ENCODE measurements at places on chromosomes 2 and 18. TPM values are rescaled to one million over a fixed set of nuclear protein-coding genes. Genes with fewer than 3 reads are reported as not detected.

Gene FBXO36
- total RNA-seq: 3.4 TPM

Gene SERPINB11
- not detected for total RNA-seq

Gene SIX2
- 1.0 TPM for total RNA-seq

GRCh38 chr2:14905571-14905970 lies 273.1 kb downstream of the LRATD1 start:
- DNase-seq: no peak

- no peak for DNase-seq
Measured at GRCh38 chr2:236703373-236703709, 133.7 kb downstream of the ACKR3 start.

DNA sequence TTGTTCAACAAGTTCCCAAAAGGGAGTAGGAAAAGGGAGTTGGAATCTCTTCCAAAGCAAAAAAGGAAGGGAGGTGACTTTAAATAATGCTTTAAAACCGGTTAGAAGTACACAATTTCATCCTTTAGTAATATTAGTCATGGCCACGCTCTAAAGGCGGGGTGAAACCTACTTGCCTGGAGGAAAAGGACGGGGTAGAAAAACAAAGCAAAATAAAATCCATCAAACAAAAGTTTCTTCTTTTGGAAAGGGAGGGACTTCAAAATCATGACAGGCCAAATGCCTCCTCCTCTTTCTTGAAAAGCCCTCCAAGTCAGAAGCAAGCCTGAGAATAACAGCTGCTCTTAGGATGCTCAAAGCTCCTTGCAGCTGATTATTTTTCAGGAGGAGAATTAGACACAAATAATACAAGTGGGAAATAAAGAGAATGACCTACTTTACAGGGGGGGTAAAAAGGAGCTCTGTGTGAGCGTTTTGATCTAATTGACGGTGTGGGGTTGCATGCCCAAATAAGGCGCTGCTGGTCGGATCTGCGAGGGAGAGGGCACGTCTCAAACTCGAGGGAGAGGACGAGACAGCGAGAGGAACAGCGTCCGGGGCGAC lies 1.8 kb upstream of the NPAS2 start:
- no peak for DNase-seq

DNA sequence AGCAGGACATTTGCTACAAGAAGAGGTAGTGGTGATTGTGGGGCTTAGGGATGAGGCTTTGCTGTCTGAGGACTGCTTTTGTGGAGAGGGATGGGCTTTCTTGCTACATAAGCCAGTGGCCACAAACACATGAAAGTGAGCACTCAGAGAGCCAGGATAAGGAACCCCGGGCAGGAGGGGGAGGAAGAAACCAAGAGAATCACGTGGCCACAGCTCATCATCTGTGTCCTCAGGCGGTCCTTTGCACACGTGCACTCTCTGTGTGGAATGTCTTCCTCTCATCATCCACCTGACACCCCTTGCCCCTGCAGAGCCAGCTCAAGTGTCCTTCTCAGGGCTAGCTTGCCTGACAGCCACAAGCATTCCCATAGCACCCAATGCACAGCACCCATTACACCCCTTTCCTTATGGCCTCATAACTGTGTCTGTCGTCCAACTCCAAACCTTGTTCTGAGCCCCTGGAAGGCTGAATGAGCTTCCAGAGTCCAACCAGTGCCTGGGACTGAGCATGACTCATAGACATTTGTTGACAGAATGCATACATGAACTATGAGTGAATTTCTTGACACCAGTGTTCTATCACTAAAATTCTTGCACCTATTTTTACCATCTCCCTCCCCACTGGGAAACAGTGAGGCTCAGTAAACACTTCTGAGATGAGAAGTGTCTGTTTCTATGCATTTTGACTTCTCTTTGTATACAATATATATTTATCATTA lies 398.3 kb downstream of the ALK start:
- DNase-seq: no peak

DNA sequence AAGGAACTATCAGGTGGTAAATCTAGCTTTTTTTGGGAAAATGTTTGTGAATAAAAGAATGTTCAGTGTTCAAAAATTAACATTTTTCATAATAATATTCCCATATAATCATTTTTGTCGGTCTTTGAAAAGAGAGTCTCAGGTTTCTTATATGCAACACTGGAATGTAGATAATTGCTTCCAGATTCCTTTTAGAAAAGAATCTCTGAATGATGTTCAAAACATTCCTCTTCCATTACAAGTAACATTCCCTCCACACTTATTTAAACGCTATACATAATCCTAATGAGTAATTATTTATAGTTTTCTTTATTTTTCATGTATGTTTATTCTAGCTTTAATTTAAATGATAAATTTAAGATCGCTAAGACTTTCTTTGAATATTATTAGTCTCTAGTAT lies 7.0 kb downstream of the ZSWIM2 start:
- no peak for DNase-seq

- DNase-seq: no peak
Measured at GRCh38 chr2:239598011-239598731, 197.4 kb upstream of the HDAC4 start.

Gene RBBP8
- 63.4 TPM for total RNA-seq

- no peak for DNase-seq
Measured at GRCh38 chr2:181457741-181458425, 697 bp downstream of the ITGA4 start.

DNA sequence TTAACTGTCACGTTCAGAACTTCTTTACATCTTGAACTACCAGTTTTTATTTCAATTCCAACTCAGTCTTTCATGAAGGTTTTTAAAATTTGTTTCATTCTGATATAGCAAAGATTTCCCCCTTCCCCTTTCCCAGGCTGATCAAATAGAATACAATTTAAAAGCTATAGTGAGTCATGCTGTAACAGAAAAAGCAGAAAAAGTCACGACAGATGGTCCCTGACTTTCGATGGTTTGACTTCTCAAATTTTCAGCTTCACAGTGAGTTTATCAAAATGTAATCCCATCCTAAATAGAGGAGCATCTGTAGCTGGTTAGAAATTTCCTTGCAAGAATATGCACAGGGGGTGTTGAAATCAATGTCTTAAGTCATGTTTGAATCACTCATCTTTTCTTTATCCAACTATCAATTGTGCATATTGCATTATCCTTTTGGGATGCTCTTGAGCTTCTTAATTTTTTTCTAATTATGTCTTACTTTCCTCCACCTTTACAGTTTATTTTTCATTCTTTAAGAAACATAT lies 500.3 kb downstream of the LRP1B start:
- no peak for DNase-seq

GRCh38 chr2:197232010-197232409 lies 78.6 kb downstream of the ANKRD44 start:
- no peak for DNase-seq

- DNase-seq: no peak
Measured at GRCh38 chr2:218570850-218571249, 2.2 kb downstream of the CNOT9 start.

DNA sequence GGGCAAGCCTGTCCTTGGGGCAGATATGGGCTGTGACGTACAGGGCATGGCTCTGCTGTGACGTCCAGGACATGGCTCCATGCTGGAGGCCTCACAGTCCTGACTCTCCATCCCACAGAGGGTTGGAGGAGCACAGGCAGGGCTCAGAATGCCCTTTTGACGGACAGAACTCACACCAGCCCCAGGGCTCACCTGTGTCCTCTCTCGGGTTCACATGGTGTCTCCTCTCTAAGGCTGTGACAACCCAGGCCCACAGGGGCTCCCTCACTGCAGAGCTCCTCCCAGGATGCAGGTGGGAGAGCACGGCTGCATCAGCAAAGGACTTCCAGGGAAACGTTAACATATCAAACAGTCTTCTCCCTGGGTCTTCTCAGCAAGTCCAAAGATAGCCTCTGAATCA lies 133.8 kb downstream of the EIPR1 start:
- no peak for DNase-seq

Gene TUBB8B
- 0.36 TPM for total RNA-seq

Gene RETREG2
- 50.2 TPM for total RNA-seq

Gene IL1B
- not detected for total RNA-seq

GRCh38 chr2:62998949-62999348 lies 51.7 kb upstream of the OTX1 start:
- no peak for DNase-seq

DNA sequence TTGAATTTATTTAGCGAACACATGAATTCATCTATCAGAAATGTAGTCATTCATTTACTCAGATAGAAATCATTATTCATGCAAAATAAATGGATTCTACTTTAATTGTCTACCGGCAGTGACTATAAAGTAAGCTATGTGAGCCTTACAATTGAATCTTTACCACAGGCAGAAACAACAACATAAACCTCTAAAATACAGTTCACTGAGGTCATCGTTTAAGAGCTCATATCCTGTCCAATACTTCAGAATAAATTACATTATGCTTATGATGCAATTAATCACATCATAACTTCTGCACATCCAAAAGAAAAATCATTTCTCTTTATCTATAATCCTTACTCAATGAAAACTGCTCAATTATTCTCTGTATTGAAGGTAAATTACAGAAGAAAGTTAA lies 244.7 kb downstream of the HNMT start:
- DNase-seq: no peak

- no peak for DNase-seq
Measured at GRCh38 chr2:69059731-69060290, 46.8 kb downstream of the ANTXR1 start.

Gene STEAP3
- total RNA-seq: 22.2 TPM

- no peak for DNase-seq
Measured at GRCh38 chr2:120867290-120868241, 131.9 kb downstream of the GLI2 start.

DNA sequence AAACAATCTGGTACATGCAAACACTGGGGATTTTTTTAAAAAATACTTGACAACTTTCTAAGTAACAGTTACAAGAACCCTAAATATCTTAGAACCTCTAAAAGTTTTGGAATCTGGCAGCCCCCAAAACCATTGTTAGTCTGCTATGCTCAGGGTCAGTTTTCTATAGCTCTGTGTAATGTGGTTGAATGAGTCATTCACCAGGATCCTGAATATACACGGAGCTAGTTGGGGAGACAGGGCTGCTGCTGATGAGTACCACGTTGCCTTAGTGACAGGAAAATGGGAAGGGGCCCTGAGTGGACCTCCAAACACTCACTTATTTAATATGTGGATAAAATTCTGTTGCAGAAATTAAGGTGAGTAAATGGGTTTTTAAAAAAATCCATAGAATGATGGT lies 36.9 kb upstream of the TANC1 start:
- DNase-seq: no peak

DNA sequence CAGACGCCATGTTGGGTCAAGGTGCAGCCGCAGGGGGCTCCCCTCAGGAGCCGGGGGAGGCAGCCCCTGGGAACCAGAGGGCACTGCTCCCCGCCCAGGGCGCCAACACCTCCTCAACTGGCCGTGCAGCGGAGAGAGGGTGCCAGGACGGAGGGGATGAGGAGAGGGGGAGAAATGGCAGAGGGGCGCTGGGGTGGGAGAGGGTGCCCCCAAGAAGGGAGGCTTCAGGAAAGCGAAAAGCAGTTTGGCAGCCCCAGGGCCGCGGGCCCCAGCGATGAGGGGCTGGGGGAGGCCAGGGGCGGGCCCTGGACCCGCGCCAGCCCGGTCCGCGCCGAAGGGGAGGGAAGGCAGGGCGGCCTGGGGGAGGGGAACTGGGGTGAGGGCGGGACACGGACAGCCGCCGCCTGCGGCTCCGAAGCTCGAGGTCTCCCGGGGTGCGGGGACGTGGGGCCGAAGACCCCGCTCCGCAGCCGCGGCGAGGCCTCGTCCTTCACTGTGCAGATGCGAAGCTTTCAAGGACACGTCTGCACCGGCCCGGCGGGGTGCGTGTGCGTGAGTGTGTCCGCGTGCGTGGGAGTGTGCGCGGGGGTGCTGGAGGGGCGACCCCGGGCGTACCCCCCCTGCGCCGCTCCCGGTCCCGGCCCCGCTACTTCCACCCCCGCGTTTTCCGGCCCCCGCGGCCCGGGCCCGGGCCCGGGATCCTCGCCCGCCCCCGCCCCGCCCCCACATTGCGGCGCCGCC lies 1.4 kb downstream of the DNMT3A start:
- DNase-seq: no peak

GRCh38 chr18:46334868-46335281 lies 230.7 kb downstream of the HAUS1 start:
- DNase-seq: no peak

Gene TEX44
- not detected for total RNA-seq

- DNase-seq: no peak
Measured at GRCh38 chr18:1304392-1304992, 399.8 kb downstream of the ADCYAP1 start.

- no peak for DNase-seq
Measured at GRCh38 chr2:15136639-15137038, 424.5 kb downstream of the NBAS start.

Gene UGT1A5
- total RNA-seq: not detected

Gene RND3
- 25.6 TPM for total RNA-seq

- DNase-seq: no peak
Measured at GRCh38 chr2:85135660-85135914, 2.4 kb downstream of the TCF7L1 start.

Gene C2orf80
- total RNA-seq: 1.3 TPM

DNA sequence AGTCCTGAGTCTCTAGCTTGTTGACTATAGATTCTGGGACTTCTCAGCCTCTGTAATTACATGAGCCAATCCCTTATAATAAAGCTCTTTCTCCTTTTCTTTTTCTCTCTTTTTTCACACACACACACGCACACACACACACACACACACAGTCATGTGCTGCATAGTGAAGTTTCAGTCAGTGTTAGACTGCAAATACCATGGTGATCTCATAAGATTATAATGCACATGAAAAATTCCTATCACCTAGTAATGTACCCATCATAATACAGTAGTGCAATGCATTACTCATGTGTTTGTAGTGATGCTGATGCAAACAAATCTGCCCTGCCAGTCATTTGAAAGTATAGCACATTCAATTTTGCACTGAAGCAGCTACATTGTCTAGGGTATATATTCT lies 558.2 kb downstream of the SUCLG1 start:
- DNase-seq: no peak

DNA sequence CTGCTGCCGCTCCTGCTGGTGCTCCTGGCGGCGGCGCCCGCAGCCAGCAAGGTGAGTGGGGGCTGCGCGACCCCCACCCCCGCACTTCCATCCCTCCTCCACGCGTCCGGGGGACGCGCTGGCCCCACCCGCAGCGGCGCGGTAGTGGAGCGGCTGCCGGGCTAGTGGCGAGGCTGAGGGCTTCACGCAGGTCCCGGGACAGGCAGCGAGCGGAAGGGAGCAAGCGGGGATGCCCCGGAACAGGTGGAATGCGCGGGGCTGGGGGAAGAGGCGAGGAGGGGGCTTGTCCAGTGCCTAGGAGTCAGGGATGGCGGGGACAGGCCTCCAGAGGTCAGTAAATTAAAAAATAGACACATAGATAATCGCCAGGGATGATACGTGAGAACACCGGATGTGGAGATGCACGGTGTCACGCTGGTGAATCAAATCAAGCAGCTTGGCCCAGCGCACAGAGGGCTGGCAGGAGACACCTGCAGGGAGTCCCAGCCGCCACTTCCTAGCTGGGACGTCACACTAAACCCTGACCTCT lies 403 bp downstream of the COL4A3 start:
- no peak for DNase-seq

Gene MALL
- total RNA-seq: 3.9 TPM
